ENCODE measurements at places on chromosomes 16 and 17.

- no peak for DNase-seq
These were observed 5.8 kb downstream of the ZG16B start for GRCh38 chr16:2835638-2836493.

GRCh38 chr17:76678330-76678729, 32.4 kb downstream of the MXRA7 start:
- DNase-seq = no peak

DNA sequence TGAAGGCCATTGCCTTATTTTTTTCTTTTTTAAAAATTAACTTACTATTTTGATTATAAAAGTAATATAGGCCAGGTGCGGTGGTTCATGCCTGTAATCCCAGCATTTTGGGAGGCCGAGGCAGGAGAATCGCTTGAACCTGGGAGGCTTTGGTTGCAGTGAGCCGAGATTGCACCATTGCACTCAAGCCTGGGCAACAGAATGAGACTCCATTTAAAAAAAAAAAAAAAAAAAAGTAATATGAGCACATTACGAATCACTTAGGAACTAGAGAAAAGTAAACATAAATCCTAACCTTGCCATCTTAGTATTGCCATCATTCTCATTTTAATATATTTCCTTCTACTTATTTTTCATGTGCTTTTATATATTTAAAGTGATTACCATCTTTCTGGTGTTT, 12.9 kb upstream of the TACO1 start:
- no peak for DNase-seq

DNA sequence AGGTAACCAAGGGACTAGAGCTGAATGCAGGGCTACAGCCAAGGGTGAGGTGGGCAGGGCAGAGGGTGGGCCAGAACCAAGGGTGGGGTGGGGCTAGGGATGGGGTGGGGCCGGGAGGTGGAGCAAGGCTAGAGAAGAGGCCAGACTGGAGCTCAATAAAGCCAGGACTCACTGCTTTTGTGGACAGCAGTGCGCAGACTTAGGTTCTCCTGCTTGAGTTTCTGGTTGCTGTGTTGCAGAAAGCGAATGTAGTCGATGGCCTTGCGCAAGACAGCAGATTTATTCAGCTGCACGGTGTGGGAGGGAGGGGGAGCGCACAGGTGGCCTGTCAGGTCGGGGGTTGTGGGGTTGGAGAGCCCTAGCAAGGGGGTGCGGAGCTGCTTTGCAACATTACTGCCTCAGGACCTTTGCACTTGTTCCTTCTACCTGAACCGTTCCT, 18.7 kb downstream of the SREBF1 start:
- DNase-seq = no peak

DNA sequence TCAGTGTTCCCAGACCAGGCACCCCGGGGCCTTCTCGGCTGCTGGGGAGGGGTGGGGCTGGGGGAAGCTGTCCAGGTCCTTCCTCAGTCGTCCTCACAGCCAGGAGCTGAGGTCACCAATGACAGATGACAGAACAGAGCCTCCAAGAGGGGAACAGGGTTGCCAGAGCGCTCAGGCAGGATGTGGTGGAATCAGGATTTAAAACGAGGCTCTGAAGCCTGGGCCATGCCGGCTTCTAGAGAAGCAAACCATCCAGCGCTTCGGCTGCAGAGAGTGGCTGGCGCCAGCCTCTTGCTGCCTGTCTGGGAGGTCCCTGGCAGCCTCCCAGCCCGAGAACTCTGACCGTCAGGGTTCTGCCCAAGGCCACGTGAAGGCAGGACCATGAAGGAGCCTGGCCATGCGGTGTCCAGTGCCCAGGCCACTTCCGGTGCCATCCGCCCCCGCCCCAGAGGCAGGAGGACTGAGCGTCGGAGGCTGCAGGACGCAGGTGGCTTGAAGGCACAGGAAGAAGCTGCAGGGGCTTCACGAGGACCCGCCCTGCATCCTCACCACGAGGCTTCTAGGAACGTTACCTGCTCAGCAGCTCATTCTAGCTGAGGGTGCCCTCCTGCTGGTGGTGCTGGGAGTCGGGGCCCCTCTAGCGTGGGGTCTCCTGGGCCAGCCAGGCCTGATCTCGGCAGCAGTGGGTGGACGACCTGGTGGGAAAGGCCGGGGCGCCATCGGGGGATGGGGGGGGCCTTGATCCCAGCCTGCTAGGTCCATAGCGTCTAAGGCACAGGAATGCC, 78.5 kb downstream of the KLHDC4 start:
- DNase-seq = no peak

DNA sequence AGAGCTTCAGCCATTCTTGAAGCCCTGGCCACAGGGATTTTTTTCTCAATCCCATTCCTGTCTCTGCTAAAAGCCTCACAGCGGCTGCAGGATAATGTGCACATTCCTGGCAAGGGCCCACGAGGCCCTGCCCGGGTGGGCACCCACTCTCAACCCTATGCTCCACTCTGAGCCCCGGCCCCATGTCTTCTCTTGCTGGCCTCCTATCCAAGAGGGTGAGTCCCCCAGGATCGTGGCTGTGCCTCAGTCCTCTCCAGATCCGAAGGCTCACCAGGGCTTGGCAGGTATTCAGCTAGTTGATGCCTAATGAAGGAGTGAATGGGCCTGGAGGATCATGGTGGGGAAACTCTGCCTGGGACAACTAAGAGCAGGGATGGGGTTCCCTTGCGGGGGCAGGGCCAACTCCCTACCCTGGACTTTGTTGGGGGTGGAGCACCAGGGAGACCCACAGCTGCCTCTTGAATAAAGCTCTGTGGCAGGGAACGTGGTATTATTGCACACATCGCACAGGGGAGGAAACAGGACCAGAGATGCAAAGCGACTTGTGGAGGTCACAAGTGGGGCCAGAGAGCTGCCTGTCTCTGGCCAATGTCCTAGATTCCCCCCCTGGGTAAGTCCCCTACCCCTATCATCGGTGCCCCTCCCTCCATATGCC, 5.4 kb downstream of the ARHGAP27 start:
- DNase-seq = no peak

DNA sequence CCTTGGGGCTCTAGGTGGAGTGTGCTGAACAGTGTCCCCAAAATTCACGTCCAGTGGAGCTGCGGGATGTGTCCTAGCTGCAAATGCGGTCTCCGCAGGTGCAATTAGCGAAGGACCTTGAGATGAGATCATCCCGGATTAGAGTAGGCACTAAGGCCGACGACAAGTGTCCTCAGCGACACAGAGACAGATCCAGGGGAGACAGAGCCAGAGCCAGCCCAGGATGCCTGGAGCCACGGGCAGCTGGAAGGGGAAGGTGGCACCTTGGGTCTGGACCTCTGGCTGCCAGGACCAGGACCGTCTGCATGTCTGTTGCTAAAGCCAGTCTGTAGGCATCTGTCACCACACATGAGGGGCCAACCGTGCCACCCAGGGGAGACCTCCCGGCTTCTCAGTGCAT, 24.5 kb downstream of the SLC7A5 start:
- no peak for DNase-seq

DNA sequence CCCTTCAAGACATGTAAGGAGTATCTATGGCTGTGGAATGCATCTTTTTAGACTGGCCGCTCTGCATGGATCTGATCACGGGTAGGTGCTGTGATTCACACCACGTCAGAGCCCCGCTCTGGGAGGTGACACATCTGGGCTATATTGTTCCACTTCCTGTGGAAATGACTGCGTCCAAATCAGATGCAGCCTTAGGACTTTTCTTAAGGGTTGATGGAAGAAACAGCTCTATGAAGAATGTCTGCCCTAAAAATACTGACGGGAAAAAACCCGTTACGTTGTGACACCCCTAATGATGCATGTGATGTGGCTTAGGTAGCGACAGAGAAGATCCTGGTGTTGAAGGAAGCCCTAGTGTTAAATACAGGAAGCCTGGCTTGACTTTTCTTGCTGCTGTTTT, 12.2 kb downstream of the BANP start:
- no peak for DNase-seq

DNA sequence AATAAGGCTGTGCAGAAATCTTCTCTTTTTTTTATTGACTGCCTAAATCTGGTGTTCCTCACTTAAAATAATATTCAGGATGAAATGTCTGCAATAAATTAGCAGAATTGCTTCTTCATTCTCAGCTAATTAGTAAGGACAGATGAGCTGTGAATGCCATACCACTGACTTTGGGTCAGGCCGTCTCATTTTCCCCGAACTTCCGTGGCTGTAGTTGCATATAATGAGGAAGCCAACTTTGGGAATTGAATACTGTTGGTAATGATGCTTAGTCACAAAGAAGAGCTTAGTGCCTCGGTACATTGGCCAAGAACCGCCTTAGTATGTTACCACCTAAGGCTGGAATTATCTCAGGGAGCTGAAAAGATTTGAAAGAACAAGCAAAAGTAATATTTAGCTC, 47.6 kb downstream of the NUP93 start:
- DNase-seq = no peak

GRCh38 chr17:16886655-16887322, 85.1 kb downstream of the TNFRSF13B start:
- no peak for DNase-seq

- no peak for DNase-seq
These were observed 52.1 kb upstream of the GNG13 start for GRCh38 chr16:852451-853185.

DNA sequence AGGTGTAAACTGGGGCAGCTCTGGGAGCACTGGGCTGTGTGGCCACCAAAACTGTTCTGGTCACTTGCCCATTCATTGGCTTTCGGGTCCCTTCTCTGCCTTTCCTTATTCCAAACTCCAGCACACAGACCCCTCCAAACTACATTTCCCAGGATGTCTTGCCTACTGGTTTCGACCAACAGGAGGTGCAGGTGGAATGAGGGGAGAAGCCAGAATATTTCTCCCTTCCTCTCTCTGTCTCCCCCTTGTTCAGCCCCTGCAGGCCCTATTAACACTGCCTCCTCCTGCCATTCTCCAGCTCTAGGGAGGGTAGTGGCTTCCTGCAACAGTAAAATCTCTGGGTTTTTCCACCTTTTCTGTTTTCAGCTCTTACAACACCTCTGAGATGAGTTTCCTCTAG, 13.2 kb upstream of the NAGPA start:
- no peak for DNase-seq

DNA sequence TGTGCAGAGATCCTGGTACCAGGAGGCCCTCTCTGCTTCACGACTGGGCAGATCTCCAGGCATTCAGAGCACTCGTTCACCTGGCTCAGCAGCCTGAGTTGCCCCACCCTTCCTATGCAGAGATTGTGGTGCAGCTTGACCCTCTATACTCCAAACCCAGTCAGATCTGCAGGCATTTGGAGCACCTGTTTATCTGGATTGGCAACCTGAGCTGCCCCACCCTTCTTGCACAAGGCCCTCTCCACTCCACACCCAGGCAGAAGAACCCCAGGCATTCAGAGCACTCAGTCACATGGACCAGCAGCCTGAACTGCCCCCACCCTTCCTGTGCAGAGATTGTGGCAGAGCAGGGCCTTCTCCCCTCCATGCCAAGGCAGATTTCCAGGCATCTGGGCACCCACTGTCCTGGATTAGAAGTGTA, 88.4 kb upstream of the CDH5 start:
- DNase-seq = no peak

DNA sequence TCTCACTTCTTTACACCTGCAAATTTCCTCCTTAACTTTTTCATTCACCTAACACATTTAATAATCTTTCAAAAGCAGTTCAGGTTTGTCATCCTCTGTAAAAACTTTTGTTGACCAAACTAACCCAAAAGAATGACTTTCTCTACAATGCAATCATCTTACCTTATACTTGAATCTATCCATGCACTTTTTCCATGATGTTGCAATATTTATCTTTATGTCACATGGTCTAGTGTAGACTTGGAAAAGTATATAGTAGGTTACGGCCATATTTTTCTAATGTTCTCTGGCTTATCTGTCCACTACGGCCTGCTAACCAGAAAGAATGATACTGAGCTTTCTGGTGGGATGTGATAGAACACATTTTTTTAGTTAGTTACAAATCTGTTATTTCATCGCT, 431.0 kb upstream of the SOX9 start:
- DNase-seq = no peak

GRCh38 chr17:62630365-62631085, 3.1 kb downstream of the MRC2 start:
- DNase-seq = no peak

GRCh38 chr17:6523330-6523729, 33.0 kb downstream of the PITPNM3 start:
- no peak for DNase-seq

- DNase-seq = no peak
These were observed 5.7 kb downstream of the TK2 start for GRCh38 chr16:66544016-66544757.

DNA sequence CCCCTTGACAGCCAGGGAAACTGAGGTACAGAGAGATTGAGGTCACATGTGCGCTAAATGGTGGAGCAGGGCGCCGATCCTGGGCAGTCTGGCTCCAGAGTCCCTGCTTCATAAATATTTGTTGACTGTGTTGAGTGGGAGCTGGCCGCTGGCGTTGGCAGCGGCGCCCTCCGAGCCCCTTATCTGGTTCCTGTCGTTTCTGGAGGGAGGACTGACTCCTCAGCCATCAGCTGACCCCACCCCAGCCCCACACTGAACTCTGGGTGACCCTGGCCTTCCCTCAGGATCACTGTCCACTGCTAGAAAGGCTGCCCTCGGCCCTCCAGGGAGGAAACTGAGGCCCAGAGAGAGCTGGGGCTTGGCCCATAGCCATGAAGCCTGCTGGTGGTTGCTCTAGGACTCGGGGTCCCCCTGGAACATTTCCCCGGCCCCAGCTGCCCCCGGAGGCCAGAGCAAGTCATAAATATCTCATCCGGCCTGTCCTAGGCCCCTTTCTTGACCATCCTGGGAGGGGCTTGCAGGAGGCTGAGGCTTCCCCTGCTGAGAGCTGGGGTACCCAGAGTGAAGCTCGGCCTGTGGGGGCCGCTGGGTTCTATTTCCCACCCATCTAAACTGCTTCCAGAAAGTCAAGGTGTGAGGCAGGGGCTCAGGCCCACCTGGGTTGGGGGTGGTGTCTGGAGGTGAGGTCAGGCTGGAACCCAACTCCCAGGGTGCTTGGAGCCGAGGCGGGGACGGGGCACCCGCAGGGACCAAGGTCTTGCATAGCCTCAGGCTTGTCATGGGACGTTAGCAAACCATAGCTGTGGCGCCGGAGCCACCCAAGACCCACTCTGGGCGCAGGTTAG, 51.7 kb upstream of the GSE1 start:
- no peak for DNase-seq

- DNase-seq = no peak
These were observed 818.6 kb downstream of the KCNJ2 start for GRCh38 chr17:70987867-70988340.

DNA sequence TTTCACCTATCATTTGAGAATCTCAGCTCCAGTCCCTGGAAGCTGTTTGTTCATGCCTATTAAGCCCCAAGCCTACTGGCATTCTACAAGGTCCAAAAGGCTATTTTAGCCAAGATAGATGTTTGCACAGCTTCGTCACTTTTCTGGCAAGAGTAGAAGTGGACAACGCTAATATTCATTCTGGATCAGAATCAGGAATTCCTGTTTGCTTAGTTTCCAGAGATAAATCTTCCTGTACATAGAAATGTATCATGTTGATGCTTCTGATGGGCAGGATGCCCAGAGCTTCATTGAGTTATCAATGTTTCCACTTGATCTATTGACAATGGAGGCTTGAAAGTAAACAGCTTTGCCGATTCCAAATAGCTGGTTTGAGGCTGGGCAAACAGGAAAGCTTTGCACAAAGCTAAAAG, 260.7 kb upstream of the CA10 start:
- DNase-seq = peak; percentile 95

Measured in NCI-H2081 treated with DMSO at 0.1 percent for 48 hours (cell line).